Bone marrow (tissue), 2 donors: ENCODE measurements at places on chromosomes 3 and 15.

DNA sequence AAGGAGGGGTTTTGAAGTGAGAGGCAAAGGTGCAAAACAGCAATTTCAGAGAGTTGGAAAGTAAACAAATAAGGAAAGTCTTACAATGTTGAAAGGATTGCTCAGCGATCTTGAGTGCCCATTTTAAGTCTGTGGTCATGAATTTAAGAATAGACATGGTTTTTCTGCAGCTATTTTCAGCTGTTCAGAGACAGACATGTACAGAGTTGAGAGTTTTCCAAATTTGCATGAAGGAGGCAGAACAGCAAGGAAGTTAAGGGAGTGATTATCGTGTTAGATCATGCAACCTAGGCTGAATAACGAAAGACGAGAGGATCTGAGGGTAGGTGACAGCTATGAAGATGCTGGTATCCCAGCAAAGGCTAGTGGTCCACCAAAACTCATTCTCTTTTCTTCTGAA is 37.2 kb downstream of the DET1 start:
- no peak for DNase-seq

GRCh38 chr3:117868766-117869165 is 1159.2 kb downstream of the TUSC7 start:
- no peak for DNase-seq

GRCh38 chr3:162077108-162077507 is 580.5 kb downstream of the OTOL1 start:
- DNase-seq = no peak

DNA sequence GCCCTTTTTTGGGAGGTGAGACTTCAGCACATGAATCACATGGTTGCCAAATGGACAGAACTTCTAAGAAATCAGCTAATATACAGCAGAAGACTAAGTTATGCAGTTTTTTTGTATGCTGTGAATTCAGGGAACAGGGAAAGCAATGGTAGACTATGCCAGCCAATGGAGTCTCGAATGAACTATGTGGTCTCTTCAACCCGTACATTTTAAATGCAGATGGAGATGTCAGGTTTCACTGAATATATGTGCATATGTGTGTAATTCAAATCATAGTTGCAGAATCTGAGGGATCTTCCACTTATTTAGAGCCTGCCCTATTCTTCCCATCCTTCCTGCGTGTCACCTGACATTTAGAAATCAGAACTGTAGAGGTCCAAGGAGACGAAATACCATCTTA is 187.9 kb downstream of the SLCO3A1 start:
- no peak for DNase-seq

GRCh38 chr15:70584838-70585706 is 178.3 kb downstream of the UACA start:
- no peak for DNase-seq

GRCh38 chr15:66944121-66944520 is 121.3 kb upstream of the SMAD3 start:
- no peak for DNase-seq

DNA sequence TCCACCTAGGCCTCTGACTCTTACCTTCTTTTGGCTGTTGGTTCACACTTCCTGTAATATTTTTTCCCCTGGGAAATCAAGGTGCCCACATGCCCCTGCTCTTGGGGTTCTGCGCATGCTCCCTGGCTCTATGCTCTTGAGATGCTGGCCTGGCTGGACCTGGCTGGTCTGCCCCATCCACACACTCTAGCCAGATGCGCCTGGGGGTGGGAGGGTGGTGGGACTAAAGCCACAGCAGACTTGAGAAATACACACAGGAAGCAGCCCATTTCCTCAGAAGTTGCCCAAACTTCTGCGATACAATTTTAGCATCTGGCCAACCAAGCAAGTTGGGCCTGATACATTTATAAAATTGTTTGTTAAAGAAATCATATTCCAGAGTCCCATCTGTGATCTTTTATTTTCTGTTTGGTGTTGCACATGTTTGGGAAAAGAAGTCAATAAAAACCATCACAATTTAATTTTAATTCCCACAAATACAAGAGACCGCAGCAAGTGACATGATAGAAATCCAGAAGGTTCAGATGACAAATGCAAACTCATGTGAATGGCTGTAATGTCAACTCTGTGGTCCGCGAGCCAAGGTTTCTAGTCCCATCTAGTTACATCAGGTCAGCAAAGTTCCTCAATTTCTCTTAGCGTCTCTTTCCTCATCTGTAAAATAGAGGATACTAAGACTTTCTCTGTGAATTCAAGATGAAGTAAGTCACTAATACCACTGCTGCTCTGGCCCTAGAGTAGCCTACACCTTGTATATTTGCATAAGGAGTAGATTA is 55.9 kb upstream of the MEF2A start:
- DNase-seq = no peak

DNA sequence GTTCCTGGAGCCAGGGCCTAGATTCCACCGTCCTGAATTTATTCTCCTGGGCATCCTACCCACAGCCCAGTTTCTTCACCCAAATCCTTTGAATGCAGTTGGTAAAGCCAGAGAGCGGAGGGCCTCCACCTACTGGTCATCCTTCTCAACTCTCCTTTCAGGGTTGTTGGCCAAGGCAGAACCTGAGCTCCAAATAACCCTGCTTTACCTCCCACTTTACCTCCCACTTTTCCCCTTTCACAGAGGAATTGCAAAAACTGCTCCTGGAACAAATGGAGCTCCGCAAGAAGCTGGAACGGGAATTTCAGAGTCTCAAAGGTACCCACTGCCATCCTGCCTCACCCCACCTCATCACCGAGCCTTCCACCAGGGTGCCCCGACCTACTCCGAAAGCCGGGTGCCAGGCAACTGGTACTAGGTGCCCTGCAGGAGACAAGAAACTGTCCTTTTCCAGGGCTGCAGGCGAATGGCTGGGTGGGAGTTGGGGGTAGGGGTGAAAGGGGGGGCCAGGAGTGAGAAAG is 6.8 kb downstream of the SKOR1 start:
- no peak for DNase-seq

DNA sequence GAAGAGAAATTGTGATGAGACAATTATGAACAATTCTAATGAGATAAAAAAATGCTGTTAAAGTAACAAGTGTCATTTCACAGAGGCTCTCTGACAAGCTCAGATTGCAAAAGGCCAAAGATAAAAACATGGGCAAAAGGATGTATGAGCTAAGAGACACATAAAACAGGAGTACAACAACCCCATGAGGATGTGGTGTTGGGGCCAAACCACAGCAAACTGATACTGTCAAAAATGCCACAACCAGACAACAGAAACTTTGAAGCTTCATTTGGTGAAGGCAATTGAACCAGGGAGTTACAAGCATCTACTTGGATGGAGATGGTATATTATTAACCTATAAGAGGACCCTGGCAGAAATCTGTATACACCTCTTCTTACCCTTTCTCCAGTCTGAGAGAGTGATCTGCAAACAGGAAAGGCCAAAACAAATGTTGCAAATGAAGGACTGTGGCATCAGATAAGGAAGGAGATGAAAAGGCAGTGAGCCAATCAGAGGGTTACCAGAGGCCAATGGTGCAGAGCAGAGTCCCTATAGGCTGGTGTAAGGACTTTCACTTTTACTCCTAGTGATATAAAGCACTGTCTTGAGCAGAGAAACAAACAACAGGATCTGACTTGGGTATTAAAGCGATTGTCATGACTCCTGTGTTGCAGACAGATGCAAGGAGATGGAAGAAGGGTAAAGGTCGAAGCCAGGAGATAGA is 659.0 kb downstream of the NTRK3 start:
- no peak for DNase-seq

- DNase-seq = no peak
Observed at GRCh38 chr3:33430571-33430970, 9.6 kb downstream of the UBP1 start.

DNA sequence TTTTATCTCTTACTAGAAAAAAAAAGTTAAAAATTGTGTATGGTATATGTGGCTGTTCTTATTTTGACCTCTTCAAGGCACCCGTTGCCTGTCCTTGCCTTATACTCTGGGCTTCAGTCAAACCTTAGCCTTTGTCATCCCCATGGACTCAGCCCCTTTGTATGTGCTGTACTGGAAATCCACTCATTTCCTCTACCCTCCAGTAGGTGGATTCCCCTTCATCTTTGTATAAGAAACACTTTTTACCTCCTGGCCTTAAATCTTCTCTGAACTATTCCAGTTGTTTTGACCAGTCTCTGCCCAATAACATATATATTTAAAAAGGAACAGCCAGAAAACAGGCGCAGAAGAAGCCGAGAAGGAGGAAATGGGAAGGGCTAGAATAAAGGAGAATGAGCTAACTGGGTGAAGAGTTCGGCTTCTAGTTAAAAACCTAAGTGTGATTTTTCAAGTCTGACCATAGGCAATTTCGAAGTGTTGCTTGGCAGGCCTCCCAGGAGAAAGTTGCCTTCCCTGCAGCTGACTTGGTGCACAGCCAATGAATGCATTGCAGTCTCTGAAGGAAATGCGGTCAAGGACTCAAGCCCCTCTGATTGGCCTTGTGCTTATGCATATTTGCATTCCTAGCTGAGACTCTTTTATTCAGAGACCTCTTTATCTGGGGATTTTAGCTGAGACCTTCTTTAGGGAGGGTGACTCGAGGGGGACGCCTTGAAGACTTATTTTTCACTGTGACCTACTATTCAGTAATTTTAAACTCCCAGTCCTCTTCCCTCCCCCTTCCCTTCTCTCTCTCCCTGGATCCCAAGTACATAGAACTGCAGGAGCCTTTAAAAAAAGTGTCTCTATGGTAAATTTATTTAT is 277.4 kb downstream of the ROBO1 start:
- no peak for DNase-seq

GRCh38 chr3:81105206-81105605 is 656.2 kb downstream of the GBE1 start:
- DNase-seq = no peak

GRCh38 chr3:197512691-197513571 is 42.8 kb downstream of the BDH1 start:
- DNase-seq = no peak

DNA sequence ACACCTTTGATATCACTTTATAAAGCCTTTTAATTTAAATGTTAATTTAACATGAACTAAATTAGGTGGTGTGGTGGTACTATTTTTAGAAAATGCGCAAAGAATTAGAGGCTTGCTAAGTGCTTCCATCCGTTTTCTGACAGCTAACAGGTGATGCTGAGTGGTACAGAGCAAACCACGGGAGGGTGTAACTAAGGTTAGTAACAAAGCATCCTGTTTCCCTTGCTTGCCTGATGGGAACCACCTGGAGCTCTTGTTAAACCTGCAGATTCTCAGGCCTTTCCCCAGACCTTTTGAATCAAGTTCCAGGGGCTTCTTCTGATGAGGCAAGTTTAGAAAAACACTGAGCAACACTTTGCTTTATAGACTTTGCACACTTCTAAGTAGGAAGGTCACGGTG is 101.0 kb downstream of the ATG7 start:
- no peak for DNase-seq

- DNase-seq = no peak
Observed at GRCh38 chr3:190012784-190013183, 107.9 kb downstream of the P3H2 start.

GRCh38 chr3:112498914-112499711 is at the start of gene BTLA:
TSS of gene BTLA (minus strand) at chr3:112499472. CDS start at chr3:112499358, 114 bp downstream.
- DNase-seq = no peak

- no peak for DNase-seq
Observed at GRCh38 chr3:65783117-65783516, 255.6 kb downstream of the MAGI1 start.

GRCh38 chr3:16309558-16309957 is 44.5 kb downstream of the OXNAD1 start:
- no peak for DNase-seq

- no peak for DNase-seq
Observed at GRCh38 chr15:98525661-98526001, 122.7 kb upstream of the IGF1R start.

- DNase-seq = no peak
Observed at GRCh38 chr3:156201411-156202405, 81.3 kb downstream of the KCNAB1 start.

DNA sequence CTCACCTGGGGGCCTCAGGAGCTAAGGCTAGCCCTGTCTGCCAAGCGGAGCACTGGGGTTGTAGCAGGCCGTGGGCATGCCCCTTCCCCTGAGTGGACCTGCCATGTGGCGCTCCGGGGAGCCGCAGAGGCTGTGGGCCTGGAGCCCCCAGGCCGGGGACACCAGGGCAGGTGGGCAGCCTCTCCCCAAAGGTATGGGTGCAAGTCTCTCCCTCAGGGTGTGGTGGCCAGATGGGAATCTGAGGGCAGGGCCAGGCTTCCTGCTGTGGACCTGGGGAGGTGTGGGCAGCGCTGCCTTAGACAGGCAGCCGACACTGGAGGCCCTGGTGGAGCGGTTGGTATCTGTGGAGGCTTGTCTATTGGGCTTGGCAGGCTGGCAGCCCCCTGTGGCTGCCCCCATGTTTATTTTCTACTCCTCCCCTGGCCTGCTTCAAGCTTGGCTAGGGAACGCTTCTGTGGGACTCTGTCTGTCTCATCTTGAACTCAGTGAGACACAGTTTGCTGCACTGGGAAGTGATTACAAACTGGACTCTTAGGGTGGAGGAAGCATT is 5.9 kb downstream of the ACVR2B start:
- DNase-seq = no peak

DNA sequence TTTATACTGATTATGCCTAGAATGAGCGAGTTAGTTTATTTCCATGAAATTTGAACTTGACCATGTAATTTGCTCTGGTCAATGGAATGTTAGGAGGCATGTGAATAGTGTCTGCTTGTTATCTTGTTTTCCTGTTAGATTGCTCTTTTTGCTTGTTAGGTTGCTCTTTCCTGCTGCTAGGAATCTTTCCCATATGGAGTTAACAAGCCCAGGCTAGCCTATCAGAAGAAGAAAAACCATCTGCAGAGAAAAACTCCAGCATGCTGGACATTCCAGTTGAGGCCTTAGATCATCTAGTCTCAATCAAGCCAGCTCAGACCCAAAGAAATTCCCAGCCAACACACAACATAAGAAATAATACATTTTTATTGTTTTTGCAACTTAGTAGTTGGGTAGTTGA is 470.2 kb upstream of the AGTR1 start:
- no peak for DNase-seq

DNA sequence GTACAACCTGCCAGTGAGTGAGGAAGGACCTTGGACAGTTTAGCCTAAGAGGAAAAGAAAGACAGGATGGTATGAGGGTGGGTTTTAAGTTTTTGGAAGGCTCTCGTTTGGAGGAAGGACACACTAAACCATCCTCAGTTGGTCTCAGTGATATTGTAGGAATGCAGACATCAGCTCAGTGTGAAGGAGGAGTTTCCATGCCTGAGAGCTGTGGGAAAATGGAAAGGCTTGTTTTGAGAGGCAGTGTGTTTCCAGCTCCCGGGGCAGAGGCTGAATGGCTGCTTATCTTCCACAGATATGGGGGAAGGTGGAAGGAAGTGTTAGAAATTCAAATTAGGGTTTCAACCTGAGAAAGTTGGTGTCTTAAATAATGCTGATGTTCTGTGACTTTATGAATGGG is 89.6 kb upstream of the MYZAP start:
- no peak for DNase-seq

DNA sequence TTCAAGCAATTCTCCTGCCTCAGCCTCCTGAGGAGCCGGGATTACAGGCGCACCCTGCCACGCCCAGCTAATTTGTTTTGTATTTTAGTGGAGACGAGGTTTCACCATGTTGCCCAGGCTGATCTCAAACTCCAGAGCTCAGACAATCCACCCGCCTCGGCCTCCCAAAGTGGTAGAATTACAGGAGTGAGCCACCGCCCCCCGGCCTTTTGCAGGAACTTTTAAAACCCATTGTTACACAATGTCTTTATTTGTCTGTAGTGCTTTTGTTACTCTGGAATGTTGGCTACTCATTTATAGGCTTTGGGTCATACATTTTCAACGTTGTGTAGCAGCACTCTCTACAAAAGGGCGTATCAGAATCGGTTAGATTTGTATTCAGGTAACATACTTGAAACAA is 499.1 kb downstream of the ROBO2 start:
- no peak for DNase-seq

- no peak for DNase-seq
Observed at GRCh38 chr3:9149566-9149965, 99.9 kb downstream of the SRGAP3 start.

GRCh38 chr15:22871481-22872086 is 33.1 kb downstream of the NIPA2 start:
- no peak for DNase-seq
